ENCODE measurements at places on chromosomes 2 and 18.

GRCh38 chr2:40455661-40456060 is 3.8 kb upstream of the SLC8A1 start:
- no peak for DNase-seq

GRCh38 chr2:66702301-66702700 is 267.4 kb downstream of the MEIS1 start:
- DNase-seq, result no peak

DNA sequence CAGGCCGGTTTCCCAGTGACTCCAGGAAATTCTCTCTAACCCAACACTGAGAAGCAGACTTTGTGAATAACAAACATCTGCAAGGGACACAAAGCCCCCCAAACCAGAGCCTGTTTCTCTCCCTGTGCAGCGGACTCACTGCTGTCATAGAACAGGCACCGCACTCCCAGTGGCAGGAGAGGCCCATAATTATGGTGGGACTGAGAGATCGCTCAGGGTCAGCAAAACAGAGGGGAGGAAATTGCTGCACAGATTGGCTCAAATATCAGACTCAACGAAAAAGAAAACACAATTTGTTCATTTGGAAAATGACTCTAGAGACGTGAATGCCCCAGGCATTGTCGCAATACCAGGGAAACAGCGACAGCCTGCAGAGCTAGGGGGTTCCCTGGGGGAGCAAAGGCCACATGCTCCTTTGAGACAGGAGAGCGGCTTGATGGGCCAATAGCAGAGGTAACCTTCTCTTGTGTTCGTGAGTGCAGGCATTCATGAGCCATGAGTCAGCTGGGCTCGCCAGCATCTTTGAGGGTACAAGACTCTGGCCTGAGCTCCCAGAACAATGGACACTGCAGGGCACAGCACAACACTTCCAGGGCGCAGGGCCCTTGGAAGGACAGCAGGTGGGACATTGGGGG is 143.3 kb upstream of the KLHL29 start:
- DNase-seq, result no peak

DNA sequence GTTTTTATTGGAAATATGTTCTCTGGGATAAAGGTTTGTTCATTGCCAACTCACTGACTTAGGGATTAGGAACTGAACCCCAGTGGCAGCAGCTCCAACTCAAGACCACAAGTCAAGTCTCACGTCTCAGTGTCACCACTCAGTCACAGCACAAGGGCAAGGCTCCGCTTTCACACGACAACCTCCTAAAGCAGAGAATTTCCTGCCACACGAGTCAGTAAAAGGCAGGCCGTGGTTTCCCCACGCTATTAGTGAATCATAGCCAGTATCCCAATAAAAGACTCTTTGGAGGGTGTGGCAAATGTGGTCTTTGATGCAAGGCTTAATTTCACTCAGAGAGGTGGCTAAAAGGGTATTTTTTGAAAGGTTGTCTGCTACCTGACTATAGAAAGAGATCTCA is 57.6 kb downstream of the PIEZO2 start:
- no peak for DNase-seq

DNA sequence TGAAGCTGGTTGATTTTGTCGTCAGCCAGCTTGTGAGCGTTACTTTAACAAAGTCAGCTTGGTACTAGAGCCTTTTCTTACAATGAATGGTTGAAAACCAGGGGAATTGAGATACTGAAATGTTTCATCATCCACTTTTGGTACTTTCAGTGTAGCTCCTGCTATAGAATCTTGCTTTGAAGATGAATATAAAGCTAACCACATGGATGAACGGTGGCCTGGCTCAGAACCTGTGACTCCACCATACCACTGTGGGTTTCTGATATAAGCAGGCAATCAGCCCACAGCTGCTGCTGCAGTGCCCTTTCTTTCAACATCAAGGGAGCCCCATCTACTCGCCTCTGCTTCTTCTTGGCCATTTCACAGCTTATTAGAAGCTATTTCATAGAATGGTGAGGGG is 53.2 kb upstream of the GPR45 start:
- DNase-seq, result no peak

- DNase-seq, result no peak
These were observed 225.7 kb upstream of the FANCL start for GRCh38 chr2:58466804-58467203.

- no peak for DNase-seq
These were observed 117.3 kb upstream of the MSTN start for GRCh38 chr2:190179754-190180312.

DNA sequence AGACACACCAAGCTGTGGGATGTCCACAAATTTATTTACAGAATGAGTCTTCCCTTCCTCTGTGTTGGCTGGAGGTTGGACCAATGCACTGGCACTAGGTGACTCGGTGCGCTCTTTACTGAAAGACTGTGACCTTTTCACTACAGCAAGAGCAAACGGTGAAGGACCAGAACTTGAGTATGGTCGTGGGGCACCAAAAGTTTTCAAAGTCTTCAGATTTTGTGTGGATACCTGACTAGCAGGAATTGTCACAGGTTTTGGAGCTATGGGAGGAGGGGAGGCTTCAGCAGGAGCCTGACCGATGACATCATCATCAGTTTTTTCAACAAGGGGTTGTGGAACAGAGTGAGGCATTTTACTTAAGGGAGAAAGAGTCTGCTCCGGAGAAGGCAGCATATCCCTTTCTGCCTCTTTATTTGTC is 73.0 kb upstream of the GRB14 start:
- DNase-seq, result no peak

DNA sequence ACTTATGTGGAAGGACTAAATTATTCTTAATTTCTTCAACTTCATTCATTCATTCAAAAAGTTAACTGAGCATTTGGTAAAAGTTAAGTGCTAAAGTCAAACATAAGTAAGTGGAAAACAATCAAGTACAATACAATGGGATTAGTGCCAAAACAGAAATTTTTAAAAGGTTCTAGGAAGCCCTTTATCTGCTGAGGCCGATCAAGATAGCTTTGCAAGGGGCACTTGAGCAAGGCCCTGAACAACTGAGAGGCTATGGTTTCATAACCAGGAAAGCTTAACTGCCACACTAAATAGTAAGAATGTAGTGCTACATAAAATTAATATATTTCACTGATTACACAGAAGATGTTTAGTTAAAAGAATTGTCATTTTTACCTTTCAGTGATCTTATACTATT is 76.5 kb downstream of the NOL10 start:
- no peak for DNase-seq

DNA sequence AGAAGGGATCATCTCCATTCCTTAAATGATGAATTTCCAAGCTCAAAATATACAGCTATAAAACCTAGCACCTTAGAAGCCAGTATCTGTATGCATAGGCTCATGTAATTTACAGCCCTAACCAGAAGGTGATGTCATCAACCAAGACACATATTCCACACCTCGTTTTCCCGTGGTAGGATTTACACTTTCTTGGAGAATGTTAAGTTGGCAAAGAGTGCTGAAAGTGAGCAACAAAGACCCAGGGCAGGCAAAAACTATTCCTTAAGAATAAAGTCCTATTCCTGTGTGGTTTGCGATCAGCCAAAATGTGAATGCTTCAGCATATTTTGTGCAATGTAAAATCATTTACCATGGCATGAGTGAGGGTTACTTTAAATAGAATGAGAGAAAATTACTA is 247.1 kb downstream of the OSR1 start:
- no peak for DNase-seq

DNA sequence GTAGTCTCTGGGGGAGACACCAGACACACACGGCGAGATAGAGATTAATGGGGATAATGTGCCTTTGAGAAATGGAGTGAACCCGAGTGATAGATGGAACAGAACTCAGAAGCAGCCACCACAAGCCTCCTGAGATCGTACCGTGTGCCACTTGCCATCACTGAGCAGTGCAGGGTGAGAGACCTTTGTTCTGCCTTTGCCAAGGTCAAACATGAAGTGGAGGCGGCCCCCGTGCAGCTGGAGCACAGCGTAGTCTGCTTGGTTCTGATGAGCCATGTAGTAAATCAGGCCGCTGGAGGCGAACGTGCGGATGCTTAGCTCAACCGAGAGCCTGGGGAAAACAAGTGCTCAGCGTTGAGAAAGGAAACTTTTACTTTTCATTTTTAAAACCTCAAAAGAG is 167.0 kb downstream of the LAMA1 start:
- no peak for DNase-seq
